ENCODE measurements at places on chromosomes 6 and 20.

DNA sequence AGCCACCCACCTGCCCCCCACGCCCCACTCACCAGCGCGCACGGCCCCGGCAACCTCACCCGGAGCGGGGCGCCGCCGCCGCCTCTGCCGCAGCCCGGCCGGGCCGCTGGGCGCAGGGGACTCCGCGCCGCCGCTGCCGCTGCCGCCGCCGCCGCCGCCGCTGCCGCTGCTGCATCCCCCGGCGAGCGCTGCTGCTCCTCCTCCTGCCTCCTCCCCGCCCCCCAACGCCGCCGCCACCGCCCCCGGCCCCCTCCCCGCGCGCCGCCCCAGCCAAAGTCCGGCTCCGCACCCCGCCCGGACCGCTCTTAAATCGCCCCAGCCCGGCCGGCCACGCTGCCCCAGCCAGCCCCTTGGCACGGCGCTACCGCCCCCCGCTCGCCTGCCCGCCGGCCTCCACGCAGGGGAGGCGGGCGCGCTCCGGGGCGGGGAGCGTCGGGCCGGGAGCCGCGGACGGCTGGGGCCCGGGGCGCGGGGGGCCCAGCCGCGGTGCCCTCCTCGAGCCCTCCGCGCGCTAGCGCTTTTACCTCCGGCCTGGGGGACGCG, at the start of gene SULF2:
SULF2 (minus strand) TSS at position 171 of the 543 bp plus-strand sequence. CDS start 28,118 bp downstream, outside the sequence.
- DNase-seq, result no peak

- no peak for DNase-seq
Measured at GRCh38 chr6:53992522-53992921, 118.7 kb upstream of the MLIP start.

DNA sequence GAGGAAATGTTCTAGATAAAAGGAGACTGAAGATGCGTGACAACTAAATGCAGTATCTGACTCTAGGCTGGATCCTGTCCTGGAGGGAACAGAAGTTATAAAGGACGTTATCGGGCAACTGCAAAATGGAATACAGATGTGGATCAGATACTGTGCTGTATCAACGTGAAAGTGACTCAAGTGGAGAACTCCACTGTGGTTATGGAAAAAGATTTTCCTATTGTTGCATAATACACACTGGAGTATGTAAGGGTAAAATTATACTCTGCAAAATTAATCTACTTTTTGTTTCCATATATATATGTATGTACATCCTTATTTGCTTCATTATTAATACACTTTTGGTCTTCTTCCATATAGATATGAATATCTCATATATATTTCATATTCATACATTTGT, 654.0 kb downstream of the QKI start:
- DNase-seq, result no peak

DNA sequence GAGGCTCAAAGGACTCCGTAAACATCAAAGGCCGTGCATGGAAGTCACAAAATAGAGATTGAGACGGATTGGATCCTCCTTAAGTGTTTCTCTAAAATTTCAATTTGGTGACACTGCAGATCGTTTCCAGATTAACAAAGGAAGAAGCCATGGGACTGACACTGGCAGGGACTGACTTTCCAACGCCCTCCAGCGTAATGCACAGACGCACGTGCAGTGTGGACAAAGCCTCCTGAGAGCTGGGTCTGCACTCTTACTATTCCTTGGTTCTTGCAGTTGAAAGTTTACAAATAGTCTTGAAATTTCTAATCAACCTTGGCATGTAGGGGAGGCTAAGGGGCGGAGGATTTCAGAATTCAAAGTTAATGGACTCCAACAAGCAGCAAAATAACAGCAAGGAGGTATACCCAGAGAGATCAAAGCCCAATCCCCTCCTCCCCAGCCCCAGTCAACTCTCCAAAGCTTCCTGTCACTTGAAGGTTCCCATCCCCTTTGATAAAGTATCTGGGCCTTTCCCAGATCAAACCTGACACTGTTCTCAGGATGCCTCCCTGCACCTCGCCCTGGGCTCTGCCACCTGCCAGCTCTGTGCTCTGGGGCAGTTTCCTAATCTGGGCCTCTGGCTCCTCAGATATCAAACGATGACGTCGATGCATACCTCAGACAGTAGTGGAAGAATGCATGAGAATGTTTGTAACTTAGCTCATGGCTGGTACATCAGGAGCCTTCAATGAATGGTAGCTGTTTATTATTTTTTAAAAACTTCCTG, 106.5 kb upstream of the TRAF3IP2 start:
- no peak for DNase-seq

DNA sequence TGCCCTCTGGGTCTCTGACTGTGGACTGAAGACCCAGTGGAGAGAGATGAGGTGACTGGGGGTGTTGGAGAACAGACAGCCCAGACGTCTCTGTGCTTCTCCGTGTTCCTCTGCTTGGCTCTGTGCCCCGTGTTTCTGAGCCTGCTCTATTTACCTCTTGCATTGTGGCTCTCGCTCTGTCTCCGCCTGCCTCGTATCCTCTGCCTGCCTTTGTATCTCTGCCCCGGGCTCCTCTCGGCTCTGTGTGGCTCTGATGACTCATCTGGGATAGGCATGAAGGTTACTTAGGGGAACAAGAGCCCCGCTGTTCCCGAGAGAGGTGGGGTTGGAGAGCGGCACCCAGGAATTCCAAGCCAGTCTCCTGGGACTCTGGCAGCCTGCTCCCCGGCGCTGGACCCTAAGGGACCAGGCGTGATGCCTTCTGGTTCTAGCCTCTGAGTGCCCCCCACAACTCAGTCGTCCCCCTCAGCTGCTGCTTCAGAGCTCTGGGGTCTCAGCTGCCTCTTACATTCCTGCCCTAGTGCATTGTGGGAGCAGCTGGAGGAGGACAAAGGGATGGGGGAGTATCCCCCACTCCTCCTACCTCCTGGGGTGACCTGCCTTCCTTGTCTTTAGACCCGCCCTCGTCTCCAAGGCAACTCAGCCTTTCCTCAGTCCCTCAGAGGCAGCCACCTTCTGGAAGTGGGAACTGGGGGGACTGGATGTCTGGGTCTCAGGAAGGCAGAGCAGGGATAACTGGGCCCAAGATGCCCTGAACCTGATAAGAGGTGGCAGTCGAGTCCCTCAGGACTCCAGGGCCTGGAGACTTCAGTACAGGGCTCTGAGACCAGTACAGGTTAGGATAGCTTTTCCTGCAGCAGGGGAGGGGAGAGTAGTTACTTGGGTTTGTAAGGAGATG, 1.9 kb downstream of the DDR1 start:
- no peak for DNase-seq

- DNase-seq, result no peak
Measured at GRCh38 chr6:149111556-149112115, 205.9 kb upstream of the TAB2 start.

- no peak for DNase-seq
Measured at GRCh38 chr6:39490108-39490507, 167.6 kb upstream of the KCNK16 start.

DNA sequence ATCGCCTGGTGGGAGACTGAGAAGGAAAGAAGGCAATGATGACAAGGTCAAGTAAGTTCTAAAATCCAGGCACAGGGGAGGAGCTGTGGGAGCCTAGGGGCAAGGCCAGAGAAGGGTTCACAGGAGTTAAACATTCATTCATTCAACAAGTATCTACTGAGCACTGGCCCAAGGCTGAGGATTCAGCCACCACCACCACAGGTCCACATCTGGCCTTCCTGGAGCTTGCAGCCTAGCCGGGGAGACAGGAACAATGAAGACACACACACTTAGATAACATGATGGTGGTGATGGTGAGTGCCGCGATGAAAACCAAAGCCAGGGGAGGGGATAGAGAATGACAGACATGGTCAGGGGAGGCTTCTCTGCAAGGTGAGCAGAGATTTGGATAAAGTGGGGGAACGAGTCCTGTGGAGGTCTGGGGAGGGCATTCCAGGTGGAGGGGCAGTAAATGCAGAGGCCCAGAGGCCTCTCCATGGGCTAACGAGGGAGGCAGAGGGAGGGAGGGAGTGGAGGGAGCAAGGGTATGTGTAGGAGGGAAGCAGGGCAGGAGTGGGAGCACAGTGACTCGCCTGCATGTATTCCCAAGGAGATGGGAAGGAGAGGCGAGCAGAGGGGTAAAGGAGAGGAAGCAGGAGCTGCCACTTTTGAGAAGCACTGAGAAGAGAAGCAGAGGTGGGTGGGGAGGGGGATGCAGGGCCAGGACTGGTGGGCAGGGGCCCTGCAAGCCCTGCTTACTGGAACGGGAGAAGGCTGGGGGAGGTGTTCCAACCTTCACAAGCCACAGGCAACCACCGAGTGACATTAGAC, 10.5 kb upstream of the RSPO4 start:
- no peak for DNase-seq

DNA sequence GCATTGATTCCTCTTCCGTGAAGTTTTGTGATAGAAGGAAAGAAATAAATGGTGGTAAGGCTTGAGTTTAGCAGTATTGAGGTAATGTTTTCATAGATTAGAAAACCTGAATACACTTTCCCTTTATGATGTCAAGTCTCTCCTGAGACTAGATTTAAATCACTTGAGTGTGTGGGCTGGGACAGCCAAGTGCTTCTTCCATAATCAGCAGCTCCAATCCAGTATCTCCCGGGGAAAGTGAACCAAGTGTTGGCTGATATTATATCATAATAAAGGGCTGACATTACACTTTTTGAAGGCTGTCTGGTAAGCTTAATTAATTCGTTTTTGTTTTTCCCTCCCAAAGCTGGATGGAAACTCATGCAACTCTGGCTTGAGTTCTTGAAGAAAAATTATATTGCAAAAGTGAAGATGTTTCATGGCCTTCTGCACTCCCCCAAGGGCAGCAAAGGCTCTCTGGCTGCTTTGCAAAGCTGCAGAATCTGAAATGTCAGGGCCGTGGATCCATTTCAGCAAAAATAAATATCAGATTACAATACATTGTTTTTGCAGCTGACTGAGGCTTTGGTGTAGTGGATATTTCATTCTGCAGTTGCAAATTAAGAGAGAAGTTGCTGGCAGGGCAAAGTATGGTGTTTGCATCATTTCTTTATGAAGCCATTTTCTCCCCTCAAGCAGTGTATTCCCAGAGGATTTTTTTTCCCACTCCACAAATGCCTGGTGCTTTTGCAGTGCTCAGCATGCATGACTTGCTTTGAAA, 101.2 kb downstream of the MKKS start:
- DNase-seq, result no peak

- DNase-seq, result no peak
Measured at GRCh38 chr6:122449069-122449468, 22.5 kb downstream of the SERINC1 start.

- no peak for DNase-seq
Measured at GRCh38 chr6:15508441-15508871, 154.4 kb downstream of the DTNBP1 start.

DNA sequence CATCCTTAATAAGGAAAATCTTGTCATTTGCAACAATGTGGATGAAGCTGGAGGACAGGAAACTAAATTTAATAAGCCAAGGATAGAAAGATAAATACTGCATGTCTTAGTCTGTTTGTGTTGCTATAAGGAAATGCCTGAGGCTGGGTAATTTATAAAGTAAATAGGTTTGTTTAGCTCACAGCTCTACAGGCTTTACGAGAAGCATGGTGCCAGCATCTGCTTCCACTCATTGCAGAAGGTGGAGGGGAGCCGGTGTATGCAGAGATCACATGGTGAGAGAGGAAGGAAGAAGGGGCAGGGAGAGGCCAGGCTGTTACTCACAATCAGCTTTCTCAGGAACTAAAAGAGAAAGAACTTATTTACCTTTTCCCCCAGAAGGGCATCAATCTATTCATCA, 118.9 kb upstream of the SMLR1 start:
- DNase-seq, result no peak

- DNase-seq, result no peak
Measured at GRCh38 chr6:49264496-49264895, 198.6 kb downstream of the MMUT start.

DNA sequence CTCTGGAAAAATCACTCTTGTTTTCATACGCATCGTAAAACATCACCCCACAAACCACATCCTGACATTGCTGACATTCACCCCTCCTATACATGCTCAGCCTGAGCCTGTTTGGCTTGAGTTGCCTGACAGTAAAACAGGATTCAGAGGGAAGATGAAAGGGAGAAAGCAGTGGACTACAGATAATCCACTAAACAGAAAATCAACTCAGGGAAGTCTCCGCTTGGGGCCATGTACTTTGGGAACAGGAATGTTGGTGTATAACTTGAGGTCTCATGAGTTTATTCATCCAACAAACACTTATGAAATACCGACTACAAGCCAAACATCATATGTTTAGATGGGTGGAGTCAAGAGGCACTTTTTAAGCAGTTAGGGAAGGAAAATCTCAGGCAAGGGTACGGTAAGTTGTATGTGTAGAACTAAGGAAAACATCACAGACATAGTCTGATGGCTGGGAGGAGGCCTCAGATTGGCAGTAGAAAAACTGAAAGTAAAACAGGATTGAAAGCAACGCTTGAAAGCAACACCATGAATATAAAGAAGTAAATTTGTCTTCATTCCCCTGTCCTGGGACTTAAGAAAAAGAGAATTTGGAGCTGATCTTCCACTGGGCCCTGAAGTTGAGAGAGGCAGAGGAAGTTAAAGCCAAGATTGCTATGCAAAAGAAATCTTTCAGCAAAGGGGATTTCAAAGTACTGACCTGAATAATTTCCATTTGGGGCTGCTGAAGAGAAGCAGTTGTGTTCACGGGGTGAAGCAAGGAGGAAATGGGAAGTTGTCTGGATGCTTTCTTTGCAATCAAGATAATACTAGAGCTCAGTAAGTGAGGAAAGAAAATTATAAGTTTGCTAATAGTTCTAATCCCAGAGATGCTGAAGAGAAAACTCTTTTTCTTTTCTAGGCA, 28.8 kb downstream of the PDE7B start:
- peak; percentile 28 for DNase-seq

DNA sequence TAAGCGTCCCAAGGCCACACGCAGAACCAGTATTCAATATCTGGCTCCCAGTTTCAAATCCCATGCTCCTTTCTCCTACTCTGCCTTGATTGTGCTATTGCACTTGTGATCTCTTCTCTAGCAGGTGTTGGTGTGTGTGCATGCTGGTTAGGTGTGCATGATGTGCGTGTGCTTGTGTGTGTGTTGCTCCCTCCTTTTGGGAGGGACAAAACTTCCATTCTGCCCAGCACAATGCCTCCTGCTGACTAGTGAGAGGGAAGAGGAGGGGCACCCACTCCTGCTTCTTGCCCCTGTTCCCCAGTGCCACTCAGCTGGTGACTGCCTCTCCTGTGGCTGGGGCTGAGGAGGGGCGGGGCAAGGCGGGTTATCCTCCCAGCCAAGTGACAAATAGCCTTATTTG, 19.7 kb downstream of the CD40 start:
- DNase-seq, result no peak

DNA sequence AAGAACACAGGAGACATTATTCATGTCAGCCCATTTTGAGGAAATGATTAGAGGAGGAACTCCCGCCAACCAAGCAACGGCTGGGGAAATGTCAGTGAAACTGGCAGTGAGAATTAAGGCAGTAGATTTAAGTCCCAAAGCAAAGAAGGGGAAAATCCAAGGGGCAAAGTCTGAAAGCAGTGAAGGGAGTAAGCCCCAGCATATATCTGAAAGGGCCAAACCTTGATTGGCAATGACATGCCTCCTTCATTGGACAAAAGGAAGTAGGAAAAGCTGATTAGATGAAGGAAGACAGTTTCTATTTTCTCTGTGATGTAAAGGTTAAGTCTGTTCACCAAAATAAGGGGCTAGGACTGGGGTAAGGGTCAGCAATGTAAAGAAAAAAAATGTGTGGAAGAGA, 190.3 kb downstream of the RNF144B start:
- DNase-seq, result no peak

All from stimulated activated CD4-positive, alpha-beta T cell treated with anti-CD3 and anti-CD28 coated beads, Interleukin-1b, Interleukin-23, amount 100 ng/mL, for 4 hours (primary cell).